NCI-H226 (cell line): ENCODE measurements at places on chromosomes 5 and 9.
A peak's percentile ranks its signal among the peaks of the same experiment; 100 is the strongest.

DNA sequence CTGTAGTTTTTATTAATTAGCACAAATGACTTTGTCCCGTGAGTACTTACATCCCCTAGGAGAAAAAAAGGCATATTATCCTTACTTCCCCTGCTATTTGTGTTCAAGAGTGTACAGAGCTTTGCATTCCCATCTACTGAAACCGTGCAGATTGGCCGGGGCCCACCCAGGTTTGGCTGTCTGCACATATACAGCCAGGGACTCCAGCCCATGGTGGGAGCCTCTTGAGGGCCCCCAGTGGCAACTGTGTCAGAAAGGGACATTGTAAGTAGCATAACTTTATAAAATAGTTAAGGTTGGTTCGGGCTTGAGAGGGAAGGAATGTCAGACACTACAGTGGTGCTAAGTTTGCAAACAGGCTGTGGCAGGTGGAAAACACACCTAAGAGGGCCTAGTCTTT lies 24.7 kb downstream of the PHF2 start:
- no peak for DNase-seq

DNA sequence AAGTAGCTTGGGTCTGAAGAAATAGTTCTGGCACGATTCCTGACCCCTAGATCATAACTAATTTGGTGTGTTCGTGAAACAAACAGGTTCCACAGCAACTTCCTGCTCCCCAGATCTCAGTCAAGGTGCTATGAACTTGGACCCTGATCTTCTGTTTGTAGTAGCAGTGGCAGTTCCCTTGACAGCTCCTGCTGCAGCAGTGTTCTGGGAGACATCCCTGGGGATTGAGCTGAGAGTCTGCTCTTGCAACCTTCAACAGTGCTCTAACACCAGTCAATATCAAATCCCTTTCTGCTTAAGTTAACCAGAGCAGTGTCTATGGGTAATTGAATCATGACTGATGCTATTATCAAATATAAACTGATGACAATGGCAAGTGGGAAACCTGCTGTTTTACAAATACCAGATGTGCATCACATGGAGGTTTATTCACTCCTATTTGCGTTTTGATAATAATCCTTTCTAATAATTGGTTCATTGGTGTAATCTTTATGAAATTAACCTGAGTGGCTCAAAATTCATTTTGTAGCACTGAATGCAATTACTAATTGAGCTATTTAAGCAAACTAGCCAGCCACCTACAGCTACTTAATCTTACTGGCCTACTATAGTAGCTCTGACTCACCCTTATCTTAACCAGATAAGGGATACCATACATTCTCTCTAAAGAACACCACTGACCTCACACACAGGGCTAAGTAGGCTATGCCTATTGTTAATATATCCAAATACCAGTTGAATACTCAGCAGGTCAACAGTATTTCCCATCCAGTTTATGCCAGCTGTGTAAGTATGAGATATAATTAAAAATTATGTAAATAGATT lies 21.9 kb downstream of the KDM4C start:
- DNase-seq, result peak; percentile 90

GRCh38 chr9:108386859-108387384 lies 468.9 kb downstream of the ACTL7B start:
- DNase-seq, result peak; percentile 55

- DNase-seq, result no peak
Observed at GRCh38 chr5:43309637-43310036, 3.6 kb downstream of the HMGCS1 start.

DNA sequence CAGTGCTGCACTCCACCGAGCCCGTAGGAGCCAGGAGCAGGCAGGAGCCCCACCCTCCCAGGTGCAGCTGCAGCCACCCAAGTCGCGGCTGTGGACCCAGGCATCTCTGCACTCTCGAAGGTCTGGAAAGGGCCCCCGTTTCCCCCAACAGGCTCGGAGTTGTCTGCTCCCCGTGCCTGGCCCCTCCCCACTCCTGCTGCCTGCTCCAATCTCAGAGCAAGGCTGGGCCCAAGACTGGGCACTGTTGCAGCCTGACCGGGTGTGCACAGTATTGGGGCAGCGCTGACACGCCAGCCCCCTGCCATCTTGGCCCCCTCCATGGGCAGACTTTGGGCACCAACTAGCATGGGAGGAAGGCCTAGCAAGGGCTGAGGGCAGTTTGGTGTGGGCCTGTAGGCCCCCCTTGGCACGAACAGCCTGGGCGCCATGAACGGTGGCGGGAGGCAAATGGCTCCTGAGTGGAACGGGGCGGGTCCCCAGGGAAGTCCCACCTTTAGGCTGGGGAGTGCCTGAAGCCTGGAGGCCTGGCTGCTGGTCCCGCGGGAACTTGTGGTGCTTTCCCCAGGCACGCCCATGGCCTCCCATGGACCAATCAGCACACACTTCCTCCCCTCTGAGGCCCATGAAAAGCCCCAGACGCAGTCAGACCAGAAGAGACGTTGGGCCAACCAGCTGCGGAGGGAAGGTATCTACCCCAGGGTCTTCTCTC lies 60.4 kb downstream of the PSAT1 start:
- no peak for DNase-seq

DNA sequence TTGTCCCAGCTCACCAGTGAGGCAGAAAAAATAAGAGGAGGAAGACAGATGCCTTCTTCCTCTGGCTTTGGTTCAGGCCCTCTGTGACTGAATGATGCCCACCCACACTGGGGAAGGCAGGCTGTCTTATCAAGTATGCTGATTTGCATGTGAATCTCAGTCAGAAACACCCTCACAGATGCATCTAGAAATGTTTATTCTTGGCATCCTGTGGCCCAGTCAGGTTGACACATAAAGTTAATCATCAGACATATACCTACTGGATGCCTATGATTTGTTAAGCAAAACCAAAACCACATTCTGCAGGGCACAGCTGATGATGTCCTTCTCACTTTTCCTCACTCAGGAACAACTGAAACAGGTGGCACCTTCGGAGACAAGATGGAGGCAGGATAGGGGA lies 243.4 kb upstream of the KCNN2 start:
- DNase-seq, result no peak

DNA sequence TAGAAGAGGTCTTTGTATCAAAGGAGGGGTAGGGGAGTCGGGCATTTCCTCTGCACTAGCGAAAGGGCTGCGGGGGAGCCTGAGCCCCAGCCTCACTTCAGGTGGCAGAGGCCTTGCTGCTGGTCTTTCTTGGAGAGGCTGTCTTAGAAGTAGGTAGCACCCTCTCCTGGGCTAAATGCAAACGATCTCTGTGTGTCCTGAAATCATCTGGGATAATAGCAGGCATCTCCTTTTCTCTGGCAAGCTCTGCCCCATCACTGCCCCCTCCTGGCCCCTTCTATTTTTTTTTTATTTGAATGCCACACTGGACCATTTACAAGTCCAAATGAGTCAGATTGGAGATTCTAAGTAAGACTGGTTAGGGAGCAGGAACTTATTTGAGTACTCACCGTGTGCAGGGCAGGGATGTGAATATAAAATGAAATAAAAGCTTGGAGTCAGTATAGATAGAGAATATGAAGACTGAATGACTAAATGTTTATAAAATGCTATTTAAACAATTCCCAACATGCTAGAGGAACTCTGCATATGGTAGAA lies 137.1 kb downstream of the FGF1 start:
- DNase-seq, result peak; percentile 82

GRCh38 chr9:109002141-109002540 lies 11.2 kb downstream of the CTNNAL1 start:
- DNase-seq, result no peak

GRCh38 chr5:77777281-77777892 lies 1.2 kb upstream of the TBCA start:
- DNase-seq, result peak; percentile 30

DNA sequence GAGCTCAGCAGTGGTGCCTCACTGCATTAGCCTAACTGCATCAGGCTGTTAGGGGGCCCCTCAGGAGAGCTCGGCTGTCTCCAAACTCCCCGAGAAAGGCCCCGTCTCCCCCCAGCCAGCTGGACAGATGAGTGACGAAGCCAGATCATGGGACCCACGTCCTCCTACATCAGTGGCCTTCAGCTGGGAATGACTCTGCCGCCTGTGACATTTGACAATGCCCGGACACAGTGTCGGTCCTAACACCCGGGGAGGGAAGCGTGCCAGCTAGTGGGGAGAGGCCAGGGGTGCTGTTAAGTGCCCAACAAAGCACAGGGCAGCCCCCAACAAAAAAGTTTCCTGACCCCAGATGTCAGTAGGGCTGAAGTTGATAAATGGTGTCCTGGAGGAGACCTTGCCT lies 375.2 kb upstream of the IRX2 start:
- DNase-seq, result no peak

GRCh38 chr5:93572101-93572607 lies 8.9 kb downstream of the NR2F1-AS1 start:
- DNase-seq, result no peak

DNA sequence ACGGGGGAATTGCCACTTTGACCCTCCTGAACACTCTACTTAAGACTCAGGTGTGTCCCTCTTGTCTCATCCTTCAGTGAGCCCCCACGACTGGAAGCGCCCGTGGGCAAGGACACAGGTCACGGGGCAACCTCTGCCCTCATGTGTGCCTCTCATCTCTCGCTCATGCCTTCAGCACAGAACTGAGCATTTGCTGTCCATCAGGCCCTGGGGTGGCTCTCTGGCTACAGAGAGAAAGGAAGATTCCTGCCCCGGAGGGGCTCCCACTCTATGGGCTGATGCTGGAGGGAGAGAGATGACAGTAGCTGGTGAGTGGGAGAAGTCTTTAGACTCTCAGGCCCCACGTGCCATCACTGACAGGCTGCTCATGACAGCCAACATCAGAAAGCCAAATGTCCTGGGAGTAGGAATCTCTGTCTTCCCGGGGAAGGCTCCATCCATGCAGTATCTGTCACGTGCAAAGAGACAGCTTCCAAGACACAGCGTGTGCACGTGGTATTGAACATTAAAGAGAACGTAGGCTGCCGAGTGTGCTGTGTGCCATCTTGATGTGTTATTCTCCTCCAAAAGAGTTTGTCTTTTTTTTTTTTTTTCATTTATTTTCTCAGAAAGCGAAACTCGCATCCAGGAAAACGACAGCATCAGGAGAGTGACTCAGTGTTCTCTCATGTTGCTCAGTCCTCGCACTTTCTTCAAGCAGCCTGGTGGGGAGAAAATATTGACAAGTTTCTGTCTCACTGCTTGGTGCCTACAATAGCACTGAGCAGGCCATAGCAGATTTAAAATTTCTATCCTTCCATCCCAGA lies 190.5 kb downstream of the GAS1 start:
- no peak for DNase-seq

- DNase-seq, result no peak
Observed at GRCh38 chr5:8522646-8523045, 653.7 kb downstream of the MTRR start.

DNA sequence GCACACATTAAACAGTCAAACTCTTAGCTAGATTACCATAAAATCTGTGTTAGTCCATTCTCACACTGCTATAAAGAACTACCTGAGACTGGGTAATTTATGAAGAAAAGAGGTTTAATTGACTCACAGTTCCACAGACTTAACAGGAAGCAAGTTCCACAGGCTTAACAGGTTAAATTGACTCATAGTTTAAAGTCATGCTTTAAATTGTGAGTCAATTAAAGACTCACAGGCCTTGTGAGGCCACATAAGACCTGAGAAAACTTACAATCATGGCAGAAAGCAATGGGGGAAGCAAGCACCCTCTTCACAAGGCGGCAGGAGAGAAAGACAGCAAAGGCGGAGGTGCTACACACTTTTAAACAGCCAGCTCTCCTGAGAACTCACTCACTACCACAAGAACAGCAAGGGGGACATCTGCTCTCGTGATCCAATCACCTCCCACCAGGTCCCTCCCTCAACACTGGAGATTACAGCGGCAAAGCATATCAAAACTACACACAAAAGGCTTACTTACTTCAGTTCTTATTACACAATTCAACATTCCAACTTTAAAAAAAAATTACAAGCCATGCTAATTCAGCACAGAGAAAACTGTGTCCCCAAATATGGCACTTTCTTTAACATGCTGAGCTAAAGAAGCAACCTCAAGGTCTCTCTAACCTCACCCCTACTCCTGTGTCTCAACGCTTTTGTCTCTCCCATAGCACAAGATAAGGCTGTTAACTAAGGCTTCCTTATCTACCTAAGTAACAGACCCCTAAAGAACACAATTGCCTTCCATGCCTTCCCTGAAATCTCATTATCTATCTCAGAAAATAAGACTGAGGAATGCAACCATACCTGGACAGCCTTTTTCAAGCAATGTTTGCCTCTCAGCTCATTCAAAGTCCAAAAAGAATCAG lies 805.1 kb downstream of the NR2F1-AS1 start:
- DNase-seq, result no peak

DNA sequence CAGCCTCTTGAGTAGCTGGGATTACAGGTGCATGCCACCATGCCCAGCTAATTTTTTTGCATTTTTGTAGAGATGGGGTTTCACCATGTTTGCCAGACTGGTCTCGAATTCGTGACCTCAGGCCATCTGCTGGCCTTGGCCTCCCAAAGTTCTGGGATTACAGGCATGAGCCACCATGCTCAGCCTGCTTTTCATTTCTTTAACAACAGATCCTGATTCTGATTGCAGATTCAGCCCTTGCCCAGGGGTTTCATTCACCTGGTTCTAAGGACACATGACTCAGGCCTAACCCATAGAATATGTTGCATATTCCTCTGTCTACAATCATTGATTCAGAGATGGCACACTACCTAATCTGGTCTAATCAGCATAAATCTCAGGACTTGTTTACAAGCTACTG lies 56.1 kb upstream of the CCDC112 start:
- no peak for DNase-seq

GRCh38 chr9:109129470-109130197 lies 9.9 kb upstream of the TMEM245 start:
- DNase-seq, result no peak

- DNase-seq, result no peak
Observed at GRCh38 chr9:121645853-121646807, 5.3 kb upstream of the DAB2IP start.

GRCh38 chr5:93572608-93573353 lies 8.2 kb downstream of the NR2F1-AS1 start:
- no peak for DNase-seq

- no peak for DNase-seq
Observed at GRCh38 chr9:131722255-131722654, 17.6 kb downstream of the RAPGEF1 start.

DNA sequence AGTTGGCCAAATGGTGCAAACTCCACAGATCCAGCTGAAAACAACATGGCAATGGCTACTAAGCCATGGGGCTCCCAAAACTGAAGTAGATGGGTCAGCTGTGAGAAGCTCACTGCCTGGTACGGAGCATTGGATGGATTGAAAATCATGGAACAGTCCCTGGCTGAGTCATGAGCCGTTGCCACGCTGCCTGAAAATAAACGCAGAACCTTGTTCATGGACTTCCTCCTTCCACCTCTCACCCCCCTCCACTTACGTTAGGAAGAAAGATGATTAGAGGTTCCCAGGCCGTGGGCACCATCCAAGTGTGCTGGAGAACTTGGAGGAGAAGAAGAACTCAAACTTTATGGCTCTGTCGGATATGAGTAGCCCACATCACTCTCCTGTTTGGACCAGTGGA lies 6.8 kb upstream of the DIPK1B start:
- DNase-seq, result no peak
